ENCODE measurements at places on chromosomes 12 and 14.
A peak's percentile ranks its signal among the peaks of the same experiment; 100 is the strongest.

DNA sequence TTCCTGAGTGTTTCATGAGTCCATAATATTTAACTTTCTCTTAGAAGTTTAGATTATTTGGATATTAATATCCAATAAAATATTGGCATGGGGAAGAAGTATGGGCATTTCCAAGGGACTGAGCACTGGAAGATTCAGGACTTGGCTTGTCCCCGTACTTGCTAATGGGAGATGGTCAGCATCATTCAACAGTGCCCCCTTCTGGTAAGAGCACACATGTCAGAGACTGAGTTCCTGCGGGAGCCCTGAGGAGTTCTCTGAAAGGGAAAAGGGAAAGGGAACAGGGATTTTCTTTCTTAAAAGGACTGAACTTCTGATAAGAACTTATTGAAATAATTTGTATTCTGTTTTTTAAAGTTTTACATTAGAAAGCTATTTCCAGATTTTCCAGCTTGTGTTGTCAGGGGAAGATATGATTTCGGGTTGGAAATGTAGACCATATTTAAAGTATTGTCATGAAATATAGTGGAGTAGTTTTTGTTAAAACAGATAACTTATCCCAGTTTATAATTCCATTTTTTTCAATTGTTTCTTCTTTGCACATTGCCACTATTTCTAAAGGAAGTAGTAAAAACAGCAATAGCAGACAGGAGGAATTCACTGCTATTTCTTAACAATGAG lies 59.8 kb upstream of the C12orf71 start:
- DNase-seq: no peak

GRCh38 chr14:55749201-55749812 lies 169.3 kb downstream of the KTN1 start:
- no peak for DNase-seq

DNA sequence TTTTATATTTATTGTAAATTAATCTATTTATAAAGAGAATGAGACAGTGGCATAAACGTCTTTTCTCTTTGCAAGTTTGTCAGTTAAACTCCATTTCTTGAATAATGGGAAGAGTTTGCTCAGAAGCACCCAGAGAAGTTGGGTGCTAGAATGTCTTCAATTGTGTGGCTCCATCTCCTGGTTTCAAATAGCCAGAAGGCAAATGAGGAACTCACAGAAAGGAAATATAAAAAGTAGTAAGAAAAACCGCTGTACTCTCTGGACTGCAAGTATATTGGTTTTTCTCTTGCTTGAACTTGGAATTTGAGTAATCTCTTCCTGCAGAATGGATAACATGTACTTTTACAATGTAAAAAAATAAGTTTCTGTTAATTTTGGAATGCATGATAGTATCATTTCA lies 217.5 kb downstream of the DPY19L2 start:
- no peak for DNase-seq

- no peak for DNase-seq
Measured at GRCh38 chr14:61527325-61528100, 167.8 kb upstream of the HIF1A start.

GRCh38 chr12:66092559-66093269 lies 37.8 kb downstream of the LLPH start:
- DNase-seq: no peak

DNA sequence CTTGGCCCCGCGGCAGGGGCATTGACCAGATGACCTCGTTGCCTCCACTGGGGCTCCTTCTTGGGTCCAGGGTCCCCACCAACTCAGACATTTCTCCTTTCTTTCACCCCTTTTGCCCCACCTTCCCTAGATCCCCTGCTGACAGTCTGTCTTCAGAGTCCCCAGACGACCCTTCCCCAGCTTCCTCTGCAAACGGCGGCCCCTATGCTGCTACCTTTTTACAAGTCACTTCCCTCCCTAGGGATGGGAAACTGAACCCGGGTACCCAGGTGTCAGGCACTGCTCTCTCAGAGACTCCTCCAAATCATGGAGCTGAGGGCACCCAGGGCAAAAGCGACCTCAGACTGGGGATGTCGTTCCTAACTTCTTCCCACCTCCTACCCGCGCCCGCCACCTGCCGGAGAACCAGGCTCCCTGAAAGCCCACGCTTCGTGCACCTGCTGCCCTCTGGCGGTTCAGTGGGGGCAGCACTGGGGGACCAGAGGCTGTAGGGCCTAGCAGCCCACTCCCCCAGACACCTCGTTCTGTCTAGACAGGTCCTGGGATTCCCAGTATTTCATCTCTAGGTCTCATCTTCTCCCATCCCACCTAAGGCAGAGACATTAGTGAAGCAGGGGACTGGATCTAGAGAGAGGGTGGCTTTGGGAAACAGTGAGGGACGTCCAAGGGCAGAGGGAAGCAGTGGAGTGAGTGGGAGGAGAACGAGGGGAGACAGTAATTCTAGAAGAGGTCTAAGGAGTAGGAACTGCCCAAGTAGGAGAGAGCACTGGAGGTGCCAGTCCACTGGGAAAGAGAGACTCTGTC lies 4.9 kb downstream of the ZNF385A start:
- DNase-seq: peak; percentile 64

DNA sequence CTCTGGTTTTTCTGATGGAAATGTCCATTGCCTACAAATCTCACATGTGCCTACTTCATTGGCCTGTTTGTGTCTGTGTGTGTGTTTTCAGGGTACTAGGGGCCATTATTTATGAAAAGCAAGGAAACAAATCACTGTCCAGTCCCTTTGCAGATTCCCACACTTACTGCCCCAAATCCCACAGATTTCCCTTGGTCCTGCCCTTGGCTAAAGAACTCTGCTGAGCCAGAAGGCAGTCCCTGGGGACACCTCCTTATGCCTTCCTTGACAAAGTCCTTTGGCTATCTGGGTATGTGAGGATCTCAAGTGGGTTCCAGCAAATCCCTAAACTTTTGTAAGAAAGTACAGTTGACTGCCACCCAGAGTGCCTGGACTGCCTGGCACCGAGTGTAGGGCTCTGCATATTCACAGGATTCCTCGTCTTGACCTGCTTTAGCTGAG lies 388.1 kb downstream of the BCAT1 start:
- no peak for DNase-seq

DNA sequence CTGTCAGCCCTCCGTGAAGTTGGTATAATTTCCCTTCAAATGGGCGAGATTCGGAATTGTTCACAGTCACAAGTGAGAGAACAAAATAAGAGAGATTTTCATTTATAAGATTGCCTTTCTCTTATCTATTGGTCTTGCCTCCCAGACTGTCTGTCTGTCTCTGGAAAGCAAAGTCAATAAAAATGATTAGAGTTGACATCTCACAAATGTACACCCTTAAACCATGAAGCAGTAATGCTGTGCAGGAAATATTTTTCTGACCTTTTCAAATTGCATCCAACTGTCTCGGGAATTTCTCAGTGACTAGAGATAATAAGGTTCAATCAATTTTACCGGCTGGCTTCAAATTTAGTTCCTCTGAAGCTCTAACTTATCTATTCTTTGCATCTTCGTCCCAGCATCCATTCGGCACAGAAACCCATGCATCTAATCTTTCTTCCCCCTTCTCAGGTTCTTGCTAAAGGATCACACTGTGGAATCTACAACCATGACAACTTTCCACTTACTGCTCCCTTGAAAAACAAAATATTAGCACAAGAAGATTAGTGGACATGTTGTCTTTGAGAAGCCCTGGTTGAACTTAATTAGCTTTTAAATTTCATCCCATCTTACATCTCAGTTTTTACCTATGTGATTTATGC lies 93.1 kb downstream of the RMST start:
- DNase-seq: no peak

GRCh38 chr14:93892923-93893558 lies 34.1 kb upstream of the FAM181A start:
- DNase-seq: peak; percentile 76

GRCh38 chr12:51590347-51591015 lies 552 bp upstream of the SCN8A start:
- DNase-seq: peak; percentile 60

GRCh38 chr14:67650694-67651093 lies 23.7 kb downstream of the VTI1B start:
- no peak for DNase-seq

- no peak for DNase-seq
Measured at GRCh38 chr14:100524233-100524932, 62.8 kb downstream of the BEGAIN start.

- DNase-seq: no peak
Measured at GRCh38 chr12:93336291-93336741, 41.4 kb upstream of the NUDT4 start.

DNA sequence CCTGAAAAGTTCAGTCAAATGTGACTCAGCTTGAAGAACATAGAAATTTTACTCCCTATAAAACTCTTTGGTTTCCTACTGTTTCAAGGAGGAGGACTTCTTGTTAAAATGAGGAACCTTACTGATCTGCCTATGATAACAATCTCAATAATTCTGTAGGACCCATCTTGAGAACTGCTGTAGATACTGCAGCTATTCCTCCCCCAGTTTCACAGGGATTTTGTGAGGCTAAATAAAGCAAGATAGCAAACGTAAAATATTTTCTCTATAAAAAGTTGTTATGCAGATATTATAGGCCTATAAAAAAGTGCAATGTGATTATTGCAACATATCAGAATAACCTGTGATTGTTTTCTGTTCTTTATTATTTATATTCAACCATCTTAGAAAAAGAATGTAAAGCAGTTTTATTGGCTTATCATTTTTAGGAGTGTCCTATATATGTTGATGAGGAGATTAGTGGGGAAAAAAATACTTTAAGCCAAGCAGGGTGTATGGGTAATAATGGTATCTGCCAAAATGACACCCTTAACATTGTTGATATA lies 12.1 kb downstream of the CLEC14A start:
- no peak for DNase-seq

DNA sequence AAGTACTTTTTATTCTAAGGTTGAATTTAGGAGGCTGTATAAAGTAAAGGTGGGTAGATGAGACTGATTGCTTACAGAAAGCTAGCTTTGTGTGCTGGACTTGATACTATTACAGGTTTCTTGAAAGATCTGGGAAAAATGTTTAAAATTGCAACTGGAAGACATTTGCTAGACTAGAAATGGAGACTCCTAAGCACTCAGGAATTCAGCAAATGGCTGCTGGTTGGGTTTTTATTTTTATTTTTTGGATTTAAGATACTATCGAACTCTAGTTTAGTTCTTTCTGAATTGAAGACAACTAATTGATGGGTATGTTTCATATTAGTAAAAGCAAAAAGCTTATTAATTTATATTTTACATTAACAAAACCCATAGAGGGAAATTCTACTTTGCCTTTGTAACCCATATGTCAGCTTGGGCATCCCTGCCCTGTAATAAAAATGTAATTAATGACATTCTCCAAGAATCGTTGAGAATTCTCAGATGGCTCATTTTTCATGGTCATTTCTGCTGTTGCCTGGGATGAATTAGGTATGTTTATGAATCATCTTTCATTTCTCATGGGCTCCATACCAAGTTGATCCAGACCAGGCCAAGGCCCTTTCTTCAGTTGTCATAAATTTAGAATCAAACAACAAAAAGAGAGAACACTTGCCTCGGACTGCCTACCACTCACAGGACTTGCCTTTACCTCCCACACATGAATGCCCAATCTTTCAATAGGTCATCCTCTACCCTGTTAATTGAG lies 102.1 kb downstream of the ERGIC2 start:
- DNase-seq: no peak

DNA sequence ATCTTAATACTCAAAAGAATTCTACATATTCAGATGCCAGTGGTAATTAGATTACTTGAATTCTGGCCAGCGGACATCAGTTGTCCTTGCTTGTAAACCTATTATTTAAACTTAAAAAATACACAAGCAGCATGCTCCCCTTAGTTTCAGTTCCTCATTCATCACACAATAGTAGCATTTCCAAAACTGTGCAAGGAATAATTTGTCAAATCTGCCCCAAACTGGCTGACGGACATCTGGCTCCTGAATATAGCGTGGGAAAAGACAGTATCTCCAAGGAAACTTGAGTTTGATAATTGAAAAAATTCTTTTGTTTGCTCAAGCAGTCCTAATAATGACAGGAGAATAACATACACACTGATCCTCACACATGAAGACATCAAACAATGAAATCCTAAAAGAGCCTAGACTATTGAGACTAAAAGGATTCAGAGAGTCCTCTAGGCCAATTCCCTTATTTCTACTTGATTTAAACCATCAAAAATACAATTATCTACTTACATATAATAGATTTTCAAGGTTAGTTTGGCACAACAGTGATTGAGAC lies 90.4 kb downstream of the KIF21A start:
- DNase-seq: no peak

- DNase-seq: no peak
Measured at GRCh38 chr12:91947459-91947858, 198.2 kb downstream of the BTG1 start.

DNA sequence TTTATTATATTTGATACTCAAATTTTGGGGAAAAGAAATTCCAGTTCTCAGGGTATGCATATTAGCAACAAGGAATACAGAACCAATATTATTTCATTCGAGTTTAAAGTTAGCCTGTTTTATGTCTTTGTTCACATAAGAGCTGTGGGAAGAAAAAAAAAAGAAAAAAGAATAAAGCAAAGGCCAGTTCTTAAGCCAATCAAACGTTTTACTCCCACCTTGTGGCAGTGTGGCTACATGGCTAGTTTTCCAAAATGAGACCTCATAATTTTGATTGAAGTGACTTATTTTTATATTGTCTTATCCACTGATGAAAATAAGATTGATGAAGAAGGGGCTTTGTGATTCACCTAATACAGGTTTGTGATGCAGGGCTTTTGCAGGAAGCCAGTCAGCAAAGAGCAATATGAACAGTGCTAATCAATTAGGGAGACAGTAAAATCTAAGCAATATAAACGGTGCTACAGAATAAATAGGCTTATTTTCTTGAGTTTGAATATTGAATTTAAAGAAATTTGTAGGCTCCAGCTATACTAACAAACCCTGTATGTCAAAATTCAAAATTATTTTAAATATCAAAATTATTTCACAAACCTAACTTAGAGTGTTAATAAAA lies 624.1 kb upstream of the FOXG1 start:
- no peak for DNase-seq

DNA sequence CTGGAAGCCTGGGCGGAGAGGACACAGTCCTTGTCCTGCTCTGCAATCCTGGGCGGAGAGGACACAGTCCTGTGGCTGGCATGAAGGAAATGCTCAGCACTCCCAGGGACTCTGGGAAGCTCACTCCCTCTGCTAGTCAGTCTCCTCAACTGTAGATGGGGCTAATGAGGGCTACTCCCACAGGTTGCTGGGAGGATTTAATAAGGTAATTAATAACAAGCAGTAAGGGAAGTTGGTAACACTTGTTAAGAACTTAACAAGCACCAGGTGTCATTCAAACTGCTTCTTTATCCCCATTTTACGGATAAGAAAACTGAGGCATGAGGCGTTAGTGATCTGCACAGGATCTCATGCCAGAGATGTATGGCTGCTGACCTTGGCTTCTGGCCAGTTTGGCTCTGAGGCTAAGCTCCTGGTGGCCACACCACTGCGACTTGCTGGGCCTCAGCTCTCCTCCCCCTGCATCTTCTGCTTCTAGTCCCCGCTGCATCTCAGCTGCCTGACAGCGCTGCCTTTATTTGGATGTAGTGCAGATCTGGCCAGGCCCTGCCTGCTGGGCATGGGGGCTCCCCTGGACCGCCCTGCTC lies 54.1 kb upstream of the BEGAIN start:
- DNase-seq: no peak

GRCh38 chr14:105857826-105858675 lies 331.7 kb downstream of the TMEM121 start:
- no peak for DNase-seq

GRCh38 chr14:69101331-69101826 lies 51.5 kb downstream of the DCAF5 start:
- no peak for DNase-seq

Data from stimulated activated CD8-positive, alpha-beta memory T cell treated with anti-CD3 and anti-CD28 coated beads, Interleukin-15, amount 100 ng/mL, for 24 hours (primary cell).